ENCODE measurements at places on chromosomes 2 and 18.

DNA sequence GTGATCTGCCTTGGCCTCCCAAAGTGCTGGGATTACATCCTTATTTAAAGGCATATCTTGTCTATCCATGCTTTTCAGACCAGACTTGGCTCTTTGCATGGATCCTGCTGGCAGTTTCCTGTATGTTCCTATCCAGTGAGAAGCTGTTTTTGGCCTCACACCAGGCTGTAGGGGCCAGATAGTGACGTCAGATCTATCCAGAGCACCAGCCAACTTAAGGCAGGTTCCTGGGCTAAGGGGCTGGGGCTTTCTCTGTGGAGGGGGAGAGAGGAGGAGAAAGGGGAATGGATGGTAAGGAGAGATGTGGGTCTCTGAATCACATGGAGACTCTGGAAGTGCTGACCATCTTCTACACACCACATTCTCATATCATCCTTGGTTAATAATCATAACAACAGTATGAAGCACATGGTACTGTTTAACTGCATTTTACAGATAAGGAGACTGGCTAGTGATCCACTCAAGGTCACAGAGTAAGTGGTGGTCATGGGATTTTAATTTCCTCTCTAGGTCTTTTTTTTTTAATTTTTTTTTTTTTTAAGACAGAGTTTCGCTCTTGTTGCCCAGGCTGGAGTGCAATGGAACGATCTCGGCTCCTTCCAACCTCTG lies 2.0 kb upstream of the FAM117B start:
- peak; percentile 4 for DNase-seq

- no peak for DNase-seq
Measured at GRCh38 chr2:150578481-150578880, 91.0 kb upstream of the RND3 start.

- peak; percentile 74 for DNase-seq
Measured at GRCh38 chr18:23826850-23827620, 137.8 kb downstream of the LAMA3 start.

- peak; percentile 48 for DNase-seq
Measured at GRCh38 chr2:174597345-174598047, at the start of gene WIPF1. Gene WIPF1, minus strand, starts transcription at chr2:174597804. Its CDS starts 12,231 bp downstream, at chr2:174585573.

GRCh38 chr2:178514664-178515063 lies 34.4 kb downstream of the PLEKHA3 start:
- no peak for DNase-seq

GRCh38 chr2:217655651-217656050 lies 347.1 kb downstream of the TNS1 start:
- DNase-seq: no peak

DNA sequence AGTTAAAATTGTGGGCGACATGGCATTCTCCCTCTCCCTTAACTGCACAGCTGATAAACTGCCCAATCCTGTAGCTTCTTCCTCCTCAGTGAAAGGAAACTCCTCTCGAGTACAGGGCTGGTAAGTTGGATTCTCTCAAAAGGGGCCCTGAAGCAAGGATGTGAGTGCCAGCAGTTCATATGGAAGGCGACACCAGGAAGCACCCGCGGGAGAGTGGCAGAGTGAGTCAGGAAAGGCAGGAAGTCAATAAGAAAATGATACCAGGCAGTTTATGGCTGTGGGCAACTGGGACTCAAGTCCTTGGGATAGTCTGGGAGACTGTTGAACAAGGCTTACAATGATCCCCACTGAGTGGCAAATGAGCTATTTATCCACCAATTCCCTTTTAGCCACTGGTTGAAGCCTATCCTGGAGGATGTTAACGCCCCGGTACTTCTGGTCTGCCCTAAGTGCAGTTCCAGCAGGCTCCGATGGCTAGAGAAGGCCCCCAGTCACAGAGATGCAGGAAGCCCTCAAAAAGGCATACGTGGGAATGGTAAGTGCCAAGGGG lies 34.8 kb downstream of the ABHD3 start:
- DNase-seq: peak; percentile 17

DNA sequence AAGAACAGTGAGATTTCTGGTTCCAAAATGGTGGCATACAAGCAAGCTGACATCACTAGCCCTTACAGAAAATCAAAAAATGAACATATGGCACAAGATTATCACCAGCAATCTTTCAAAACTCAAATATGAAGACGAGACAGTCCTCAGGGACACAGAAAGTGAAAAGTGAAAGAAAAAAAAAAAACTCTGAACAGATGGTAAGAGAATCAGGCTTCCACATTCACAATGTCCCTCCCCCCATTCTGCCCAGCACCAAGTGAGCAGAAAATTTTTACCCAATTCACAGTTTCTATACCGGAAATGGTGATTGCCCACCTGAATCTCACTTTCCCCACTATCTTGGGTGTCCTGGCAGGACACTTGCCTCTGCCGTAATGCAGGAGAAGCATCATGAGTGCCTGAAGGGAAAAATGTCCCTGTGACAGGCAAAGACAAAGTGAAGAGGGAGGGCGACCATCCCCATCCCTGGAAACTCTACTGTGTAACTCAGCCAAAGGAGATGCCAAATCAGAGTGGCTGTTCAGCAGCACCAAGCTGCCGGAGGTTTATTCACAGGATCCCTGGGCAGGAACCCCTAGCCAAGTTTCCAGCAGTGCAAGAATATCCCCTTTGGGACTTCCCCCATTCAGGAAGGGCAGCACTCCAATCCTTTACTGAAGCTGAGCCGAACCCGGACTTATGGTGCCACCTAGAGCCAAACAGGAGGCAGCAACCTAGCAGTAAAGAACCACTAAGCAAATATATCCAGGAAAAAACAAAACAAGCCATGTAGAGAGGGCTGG lies 312.2 kb downstream of the LRATD1 start:
- DNase-seq: peak; percentile 19

DNA sequence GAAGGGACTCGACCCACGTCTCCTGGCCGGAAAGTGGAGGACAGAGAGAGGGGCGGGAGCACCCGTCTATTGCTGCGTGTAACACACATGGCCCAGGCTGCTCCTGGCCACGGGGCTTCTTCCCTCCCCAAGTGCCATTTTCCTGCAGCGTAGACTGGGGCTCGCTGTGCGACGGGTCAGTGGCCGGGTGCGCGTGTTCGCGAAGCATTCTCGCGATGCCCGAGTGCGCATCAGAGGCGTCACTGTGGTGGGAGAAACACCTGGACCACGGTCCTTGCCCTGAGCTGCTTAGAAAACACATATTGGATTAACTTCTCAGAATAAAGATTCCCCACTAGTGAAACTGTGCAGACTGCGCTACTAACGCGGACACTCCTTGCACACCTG lies 200.8 kb downstream of the EIPR1 start:
- no peak for DNase-seq

- DNase-seq: no peak
Measured at GRCh38 chr2:141311430-141311829, 819.4 kb downstream of the LRP1B start.
